Tongue (tissue), 3 donors: ENCODE measurements at places on chromosomes 3 and 15.

- DNase-seq = no peak
Observed at GRCh38 chr3:147113293-147114044, 292.9 kb downstream of the ZIC4 start.

DNA sequence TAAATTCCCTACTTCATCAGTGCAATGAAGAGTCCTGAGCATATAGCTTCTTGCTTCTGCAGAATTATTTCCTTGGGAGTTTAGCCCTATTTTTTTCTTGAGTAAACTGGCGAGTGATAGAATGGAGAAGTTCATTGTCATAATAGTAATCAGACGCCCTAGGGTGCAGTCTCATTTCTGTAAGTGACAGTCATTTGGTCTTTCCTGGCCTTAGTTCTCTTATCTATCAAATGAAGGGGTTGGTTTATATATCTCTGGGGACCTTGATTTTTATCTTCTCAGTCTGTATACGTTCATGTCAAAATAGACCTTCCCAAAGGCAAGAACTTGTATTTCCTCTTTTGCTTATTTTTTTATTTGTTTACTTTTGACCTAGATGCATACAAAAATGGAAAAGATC, 9.9 kb upstream of the ALPK3 start:
- no peak for DNase-seq

GRCh38 chr3:61908382-61908781, 347.0 kb downstream of the PTPRG start:
- no peak for DNase-seq

DNA sequence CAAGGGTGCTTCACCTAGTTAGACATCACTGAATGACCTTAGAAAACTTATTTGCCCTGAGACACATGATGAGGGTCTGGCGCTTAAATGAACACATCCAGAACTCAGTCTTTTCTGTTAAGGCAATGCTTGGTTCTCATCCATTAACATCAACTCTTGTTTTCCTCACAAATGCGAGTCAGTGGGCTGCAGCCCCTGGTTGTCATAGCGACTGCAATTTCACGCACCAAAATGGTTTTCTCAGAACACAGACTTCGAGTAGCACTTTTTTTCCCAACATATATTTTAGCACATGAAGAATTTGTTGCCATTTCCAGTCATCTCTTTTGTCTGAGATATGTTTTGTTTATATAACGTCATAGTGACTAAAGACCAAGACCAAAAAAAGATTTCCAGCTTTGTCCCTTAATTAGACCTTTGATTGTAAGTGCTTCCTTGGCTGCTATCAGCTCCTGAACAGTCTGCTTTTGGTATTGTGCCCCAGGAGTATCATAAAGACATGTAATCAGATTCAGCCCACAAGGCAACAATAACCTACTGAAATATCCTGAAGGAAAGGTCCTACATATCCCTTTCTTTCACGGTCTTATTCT, 68.5 kb downstream of the GPR176 start:
- DNase-seq = peak; percentile 10

DNA sequence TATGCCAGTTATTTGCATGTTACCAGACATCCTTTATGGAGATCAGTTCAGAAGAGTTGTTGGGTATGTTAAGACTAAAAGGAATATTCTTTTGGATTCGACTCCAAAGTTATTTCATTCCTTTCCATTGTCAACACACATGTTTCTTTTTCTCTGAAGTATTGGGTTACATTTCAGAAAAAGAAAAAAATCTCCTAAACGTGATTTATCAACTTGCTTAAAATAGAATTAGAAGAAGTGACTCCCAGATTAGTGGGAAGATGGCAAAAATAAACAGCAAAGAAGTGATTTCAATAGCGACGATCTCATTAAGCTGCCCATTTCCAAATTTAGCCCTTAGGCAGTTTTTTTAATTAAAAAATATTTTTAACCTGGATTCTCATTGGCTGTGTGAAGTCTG, 85.4 kb downstream of the TIGIT start:
- no peak for DNase-seq

DNA sequence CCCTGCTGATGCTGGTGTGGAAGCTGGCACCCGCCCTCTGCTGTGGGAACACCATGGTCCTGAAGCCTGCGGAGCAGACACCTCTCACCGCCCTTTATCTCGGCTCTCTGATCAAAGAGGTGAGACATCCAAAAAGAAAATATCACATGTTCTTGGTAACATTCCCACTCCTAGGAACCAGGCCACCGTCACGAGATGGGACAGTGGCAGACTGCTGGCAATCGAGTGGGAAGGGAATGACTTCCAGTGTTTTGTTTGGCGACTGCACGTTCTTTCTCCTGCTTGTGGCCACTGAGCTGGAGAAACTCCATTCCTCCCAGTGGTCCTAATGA, 14.3 kb downstream of the ALDH1A3 start:
- no peak for DNase-seq

- peak; percentile 62 for DNase-seq
Observed at GRCh38 chr15:60673918-60674558, 195.1 kb upstream of the ICE2 start.

DNA sequence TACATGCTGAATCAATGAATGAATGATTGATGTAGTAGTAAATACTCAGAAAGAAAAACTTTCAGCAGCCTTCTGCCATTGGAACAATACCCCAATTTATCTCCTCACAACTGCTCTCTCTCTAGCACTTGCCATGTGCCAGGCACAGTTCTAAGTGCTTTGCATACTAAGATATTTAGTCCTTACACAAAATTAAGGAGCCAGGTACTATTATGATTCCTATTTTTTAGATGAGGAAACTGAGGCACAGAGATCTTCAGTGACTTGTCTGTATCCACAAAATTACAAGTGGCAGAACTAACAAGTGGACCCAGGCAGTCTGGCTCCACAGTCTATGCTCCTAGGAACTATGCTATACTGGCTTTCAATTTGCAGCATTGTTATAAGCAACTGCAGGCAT, 279.2 kb downstream of the LSAMP start:
- no peak for DNase-seq

- DNase-seq = peak; percentile 92
Observed at GRCh38 chr3:13518516-13518953, 30.4 kb upstream of the FBLN2 start.

DNA sequence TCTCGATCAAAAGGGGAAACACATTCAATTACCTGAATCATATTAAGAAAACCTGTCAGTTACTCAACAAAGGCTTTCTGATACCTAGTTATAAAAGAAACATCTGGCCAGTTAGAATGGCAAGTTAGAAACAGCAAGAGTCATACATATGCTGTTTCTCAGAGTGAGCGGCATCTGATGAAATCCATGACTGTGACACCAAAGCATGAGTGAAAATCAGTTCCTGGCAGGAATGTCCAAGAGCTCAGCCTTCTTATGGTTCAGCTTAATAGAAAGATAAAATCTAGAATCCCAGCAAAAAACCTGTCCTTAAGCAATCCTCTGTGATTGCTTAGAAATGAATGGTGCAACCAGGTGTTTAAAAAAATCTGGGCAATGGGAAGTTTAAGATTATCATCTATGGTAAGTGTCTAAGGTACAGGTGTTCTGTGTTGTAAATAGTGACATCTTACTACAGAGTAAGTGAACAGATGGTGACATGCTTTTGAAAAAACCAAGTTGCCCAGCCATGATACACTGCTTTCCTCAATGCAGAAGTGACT, 18.8 kb downstream of the B4GALT4 start:
- DNase-seq = no peak

GRCh38 chr3:149895769-149896168, 74.9 kb downstream of the PFN2 start:
- no peak for DNase-seq

GRCh38 chr3:9955611-9956352, 3.6 kb upstream of the PRRT3 start:
- no peak for DNase-seq

DNA sequence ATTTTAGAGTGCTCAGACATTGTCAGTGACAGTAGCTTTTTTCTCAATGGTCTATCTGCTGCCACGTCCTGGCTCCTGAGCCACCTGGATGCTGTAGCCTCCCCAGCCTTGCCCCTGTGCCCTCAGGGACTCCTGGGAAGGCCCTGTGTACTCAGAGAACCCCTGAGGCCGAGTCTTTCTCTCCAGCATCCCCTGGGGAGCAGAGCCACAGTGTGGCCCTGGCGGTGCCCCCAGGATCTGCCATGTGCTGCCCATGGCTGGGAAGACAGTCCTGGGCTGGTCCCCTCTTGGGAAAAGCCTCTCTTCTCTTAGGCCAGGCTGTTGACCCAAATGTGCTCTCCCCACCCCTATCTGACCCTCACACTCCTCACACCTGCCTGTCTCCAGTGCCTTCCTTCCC, 5.0 kb downstream of the MYD88 start:
- DNase-seq = no peak

DNA sequence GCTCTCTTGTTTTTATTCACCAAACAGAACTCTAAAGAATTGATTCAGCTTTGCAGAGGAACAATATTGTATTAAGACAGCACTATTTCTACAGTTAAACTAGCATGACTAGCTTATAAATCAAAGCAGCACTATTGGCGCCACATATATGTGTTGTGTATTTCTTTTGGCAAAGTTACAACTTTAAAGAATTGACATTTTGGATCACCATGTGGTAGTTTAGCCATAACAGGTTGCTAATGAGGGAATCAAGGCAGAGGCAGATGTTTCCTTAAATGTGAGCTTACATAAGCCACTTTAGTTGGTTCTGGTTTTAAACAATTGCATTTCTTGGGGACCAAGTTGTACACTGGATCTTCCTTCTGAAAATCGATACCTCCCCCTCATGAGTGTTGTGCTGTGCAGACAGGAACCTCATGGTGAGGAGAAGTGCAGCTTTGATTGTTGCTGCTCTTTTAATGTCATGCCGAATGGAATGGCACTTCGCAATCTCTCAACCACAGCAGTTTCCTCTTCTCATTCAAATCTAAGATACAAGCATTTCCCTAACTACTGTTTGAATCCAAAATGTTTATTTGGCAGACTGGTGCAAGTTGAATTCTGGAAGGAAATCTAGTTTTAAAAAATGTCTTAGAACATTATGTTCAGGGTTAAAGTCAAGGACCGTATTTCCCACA, 151.2 kb downstream of the MYRIP start:
- no peak for DNase-seq

DNA sequence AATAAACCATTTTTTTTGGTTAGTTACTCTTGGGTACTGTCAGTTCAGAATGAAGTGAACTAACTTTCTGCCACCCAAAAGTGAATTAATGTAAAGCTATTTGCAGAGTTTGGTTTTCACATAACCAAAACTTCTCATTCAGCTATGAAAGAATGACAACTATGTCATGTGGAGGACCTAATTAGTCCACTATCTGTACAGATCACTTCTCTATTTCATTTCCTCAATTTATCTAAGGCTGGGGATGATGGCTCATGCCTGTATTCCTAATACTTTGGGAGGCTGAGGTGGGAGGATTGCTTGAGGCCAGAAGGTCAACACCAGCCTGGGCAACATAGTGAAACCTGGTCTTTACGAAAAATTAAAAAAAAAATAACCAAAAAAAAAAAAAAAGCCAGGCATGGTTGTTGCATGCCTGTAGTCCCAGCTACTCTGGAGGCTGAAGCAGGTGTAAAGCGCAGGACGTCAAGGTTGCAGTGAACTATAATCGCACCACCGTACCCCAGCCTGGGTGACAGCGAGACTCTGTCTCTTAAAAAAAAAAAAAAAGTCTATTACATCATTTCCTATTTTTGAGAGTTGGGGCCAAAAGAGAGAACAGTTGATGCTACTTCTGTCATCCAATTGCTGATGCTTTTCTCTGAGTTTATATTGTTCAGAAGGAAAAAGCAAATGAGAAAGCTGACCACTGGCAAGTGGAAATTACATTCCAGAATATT, 8.7 kb downstream of the HYPK start:
- no peak for DNase-seq

- DNase-seq = peak; percentile 24
Observed at GRCh38 chr3:99439892-99440291, 198.5 kb upstream of the COL8A1 start.

DNA sequence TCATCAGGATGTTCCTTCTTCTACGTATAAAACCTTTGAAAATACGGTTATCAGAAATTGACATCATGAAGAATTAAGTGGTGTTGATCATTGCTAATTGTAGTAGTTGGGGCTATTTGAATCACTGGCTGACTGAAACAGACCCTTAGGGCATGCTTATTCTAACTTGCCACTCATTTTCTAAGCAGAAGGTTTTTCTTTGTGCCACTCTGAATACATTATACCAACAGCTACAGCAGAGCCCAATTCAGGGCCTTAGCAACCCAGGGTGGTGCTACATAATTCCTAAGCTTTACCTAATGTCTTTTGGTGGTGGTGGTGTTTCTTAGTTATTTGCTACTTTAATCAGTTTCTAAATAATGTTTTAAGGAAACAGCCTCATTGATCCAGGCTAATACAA, 524.2 kb downstream of the NLGN1 start:
- no peak for DNase-seq

- no peak for DNase-seq
Observed at GRCh38 chr15:69724333-69724732, 271.7 kb downstream of the RPLP1 start.

- DNase-seq = no peak
Observed at GRCh38 chr15:48472756-48473155, 141.5 kb downstream of the DUT start.

DNA sequence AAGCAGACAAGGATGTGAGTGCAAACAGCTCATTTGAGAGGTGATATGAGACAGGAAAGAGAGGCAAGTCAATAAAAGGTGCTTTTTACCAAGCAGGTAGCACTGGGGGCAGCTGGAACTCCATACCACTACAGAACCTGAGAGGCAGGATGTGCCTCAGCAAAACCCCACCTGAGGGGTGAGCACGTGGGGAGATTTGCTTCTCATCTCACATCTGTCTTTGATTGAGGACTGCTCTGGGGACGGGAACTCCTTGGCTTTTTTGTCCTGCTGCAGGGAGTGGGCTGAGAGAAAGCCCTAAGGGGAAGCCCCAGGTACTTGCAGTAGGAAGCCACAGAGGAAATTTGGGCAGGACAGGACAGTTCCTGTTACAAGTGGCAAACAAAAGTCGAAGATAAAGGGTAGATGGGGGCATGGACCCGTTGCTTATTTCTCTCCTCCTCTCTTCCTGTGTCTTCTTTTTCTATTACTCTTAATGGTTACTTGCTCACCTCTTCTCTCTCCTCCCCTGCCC, 27.1 kb downstream of the CFAP161 start:
- DNase-seq = no peak

DNA sequence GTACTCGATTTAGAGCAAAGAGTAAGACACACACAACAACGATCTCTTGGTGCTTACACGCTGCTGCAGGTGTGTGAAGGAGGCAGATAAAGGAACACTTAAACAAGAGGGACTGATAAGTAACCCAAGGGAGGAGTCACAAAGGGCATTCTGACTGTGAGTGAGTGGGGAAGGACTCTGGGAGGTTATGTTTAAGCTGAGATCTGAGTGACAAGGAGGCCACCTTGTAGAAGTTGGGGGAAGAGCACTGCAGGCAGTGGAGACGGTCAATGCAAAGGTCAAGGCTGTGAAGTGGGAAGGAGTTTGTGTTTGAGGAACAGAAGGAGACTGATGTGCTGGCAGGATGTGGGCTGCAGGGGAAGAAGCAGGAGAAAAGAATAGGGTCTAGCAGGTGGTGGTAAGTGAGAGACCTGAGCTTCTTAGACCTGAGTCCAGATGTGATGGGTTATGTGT, 63.1 kb downstream of the LPP start:
- DNase-seq = no peak

DNA sequence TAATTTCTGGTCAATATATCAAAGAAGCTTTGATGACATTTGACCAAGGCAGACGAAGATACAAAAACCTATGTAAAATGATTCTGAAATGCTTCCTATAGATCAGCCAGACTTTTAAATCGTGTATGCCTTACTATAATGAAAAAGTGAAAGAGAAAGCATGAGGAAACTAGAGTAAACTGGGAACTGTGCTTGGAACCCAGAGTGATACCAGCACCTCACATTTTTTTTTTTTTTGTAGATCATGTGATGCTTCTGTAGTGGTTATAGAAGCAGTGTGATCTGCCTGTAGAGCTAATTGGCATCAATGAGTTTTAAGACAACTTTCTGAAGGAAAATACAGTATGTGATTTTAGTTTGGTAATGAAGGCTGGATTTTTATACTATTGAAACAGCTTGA, 150.7 kb downstream of the NLGN1 start:
- DNase-seq = no peak
